ENCODE measurements at places on chromosomes 7 and 10. TPM values are rescaled to one million over a fixed set of nuclear protein-coding genes. Genes with fewer than 3 reads are reported as not detected.

Gene PON2
- total RNA-seq, result 52.6 TPM

Gene CCL26
- total RNA-seq, result 1.5 TPM

Gene ELN
- total RNA-seq, result 0.23 TPM

Gene BCL7B
- total RNA-seq, result 66.7 TPM

Gene MRPS17
- total RNA-seq, result 40.0 TPM

Gene TACR2
- total RNA-seq, result not detected

Gene PLEKHS1
- total RNA-seq, result not detected

Gene CXCL12
- 2.2 TPM for total RNA-seq

Gene ACTL6B
- not detected for total RNA-seq

Gene TMEM229A
- not detected for total RNA-seq

Gene ANKRD61
- 0.89 TPM for total RNA-seq

Gene PKD2L1
- not detected for total RNA-seq

Gene ATP5F1C
- total RNA-seq, result 338 TPM

Gene SAMD8
- total RNA-seq, result 6.7 TPM

Gene NOD1
- total RNA-seq, result 5.6 TPM

Gene SPOCK2
- total RNA-seq, result not detected

Gene EGR2
- total RNA-seq, result 1.4 TPM

Gene CDK1
- total RNA-seq, result 191 TPM

Gene CHST3
- 7.5 TPM for total RNA-seq

Gene CWF19L1
- total RNA-seq, result 40.4 TPM

Gene HHEX
- not detected for total RNA-seq

Gene STK31
- total RNA-seq, result 0.34 TPM

Gene TAS2R5
- 0.06 TPM for total RNA-seq

Gene LIPF
- not detected for total RNA-seq

Gene GNGT1
- not detected for total RNA-seq

Gene IL15RA
- total RNA-seq, result 6.4 TPM

Gene EIF4H
- total RNA-seq, result 328 TPM

Gene GIMAP7
- total RNA-seq, result not detected

Gene GDF2
- not detected for total RNA-seq

Gene SYNPO2L
- total RNA-seq, result not detected

Gene NYAP1
- not detected for total RNA-seq

Gene HOXA4
- total RNA-seq, result 4.1 TPM

Gene HOXA9
- total RNA-seq, result 1.8 TPM

Gene DOCK4
- total RNA-seq, result 17.2 TPM

Gene HOXA11
- total RNA-seq, result 7.7 TPM

Gene CYP2C19
- total RNA-seq, result not detected

Gene SEMA3E
- total RNA-seq, result 6.0 TPM

Gene RNF148
- total RNA-seq, result not detected

Gene OR2A1
- total RNA-seq, result 0.17 TPM

Gene PPP1R17
- total RNA-seq, result not detected

Gene HABP2
- not detected for total RNA-seq

Gene SPDYE2B
- total RNA-seq, result not detected

Gene SPAM1
- total RNA-seq, result not detected

Gene TEX36
- not detected for total RNA-seq

Gene VDAC2
- 175 TPM for total RNA-seq

Gene CALCR
- not detected for total RNA-seq

Gene MKX
- 0.39 TPM for total RNA-seq

Gene GHRHR
- not detected for total RNA-seq

Gene CACNB2
- not detected for total RNA-seq

Gene RTKN2
- total RNA-seq, result 8.5 TPM

Gene CYP17A1
- total RNA-seq, result not detected

Gene TNRC18
- total RNA-seq, result 31.5 TPM

Gene SLC26A5
- not detected for total RNA-seq

Gene AKR1C1
- 0.40 TPM for total RNA-seq

Gene ERVW-1
- total RNA-seq, result not detected

Gene TMEM60
- total RNA-seq, result 13.3 TPM

Measured in Daoy (cell line).